ENCODE measurements at places on chromosomes 12 and 14. TPM values are rescaled to one million over a fixed set of nuclear protein-coding genes. Genes with fewer than 3 reads are reported as not detected.

GRCh38 chr12:100128512-100128908 is 14.2 kb downstream of the BLTP3B start:
- DNase-seq, result no peak

RPS6KL1 gene
- total RNA-seq, result 9.7 TPM

DNA sequence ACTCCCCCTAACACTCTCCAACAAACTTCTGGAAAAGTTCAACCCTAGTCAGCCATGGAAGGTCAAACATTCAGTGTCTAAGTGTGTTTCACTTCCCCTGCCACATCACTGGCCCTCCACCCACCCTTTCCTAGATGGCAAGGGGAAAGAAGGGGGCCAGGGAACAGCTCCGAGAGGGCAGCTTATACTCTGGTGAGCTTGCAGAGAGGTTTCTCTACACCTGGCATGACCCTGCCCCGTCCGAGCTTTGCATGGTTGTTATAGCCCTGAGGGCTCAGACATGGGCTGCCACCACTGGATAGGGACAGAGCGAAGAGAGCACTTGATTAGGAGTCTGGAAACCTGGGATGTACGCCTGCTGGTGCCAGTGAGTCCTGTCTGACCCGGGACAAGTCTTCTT is 4.0 kb downstream of the ACVRL1 start:
- DNase-seq, result no peak

DNA sequence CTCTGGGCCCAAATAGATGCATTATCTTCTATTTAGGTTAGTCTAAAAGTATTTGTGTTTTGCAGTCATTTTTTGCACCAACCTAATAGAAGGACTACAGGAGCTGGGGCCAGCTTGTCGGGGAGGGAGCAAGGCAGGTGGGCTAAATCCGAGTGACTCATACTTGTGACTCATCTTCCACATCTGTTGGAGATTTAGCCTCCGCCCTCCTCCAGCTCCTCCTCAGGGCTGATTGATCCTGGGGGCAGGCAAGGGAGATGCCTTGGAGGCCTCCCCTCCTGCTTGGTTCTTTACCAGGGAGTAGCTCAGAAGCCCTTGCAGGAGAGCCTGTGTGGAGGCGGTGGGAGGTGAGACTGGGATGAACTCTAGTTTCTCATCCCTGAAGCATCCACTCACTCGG is 27.9 kb downstream of the RHOF start:
- DNase-seq, result no peak

KCNA5 gene
- 0.18 TPM for total RNA-seq

- DNase-seq, result no peak
Observed at GRCh38 chr12:91506452-91506851, 323.8 kb upstream of the DCN start.

DNA sequence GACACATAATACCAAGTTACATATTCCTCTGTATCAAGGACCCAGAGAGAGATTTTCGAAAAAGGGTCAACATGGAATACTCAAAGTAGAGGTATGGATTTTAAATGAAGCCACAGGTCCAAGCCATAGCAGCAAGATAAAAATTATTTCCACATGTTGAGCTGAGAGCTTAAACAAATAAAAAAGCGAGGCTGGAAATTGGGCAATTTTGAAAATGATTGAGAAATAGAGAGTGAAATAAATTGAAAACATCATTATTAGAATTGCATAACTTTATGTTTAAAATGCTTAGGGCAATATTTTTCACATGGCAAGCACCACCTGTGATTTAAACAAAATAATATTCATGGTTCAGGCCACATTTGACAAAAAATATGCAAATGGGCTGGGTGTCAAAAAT is 1251.0 kb upstream of the USP15 start:
- no peak for DNase-seq

ERG28 gene
- 27.7 TPM for total RNA-seq

GRCh38 chr14:36424478-36425102 is 95.4 kb downstream of the NKX2-1 start:
- DNase-seq, result no peak

DNA sequence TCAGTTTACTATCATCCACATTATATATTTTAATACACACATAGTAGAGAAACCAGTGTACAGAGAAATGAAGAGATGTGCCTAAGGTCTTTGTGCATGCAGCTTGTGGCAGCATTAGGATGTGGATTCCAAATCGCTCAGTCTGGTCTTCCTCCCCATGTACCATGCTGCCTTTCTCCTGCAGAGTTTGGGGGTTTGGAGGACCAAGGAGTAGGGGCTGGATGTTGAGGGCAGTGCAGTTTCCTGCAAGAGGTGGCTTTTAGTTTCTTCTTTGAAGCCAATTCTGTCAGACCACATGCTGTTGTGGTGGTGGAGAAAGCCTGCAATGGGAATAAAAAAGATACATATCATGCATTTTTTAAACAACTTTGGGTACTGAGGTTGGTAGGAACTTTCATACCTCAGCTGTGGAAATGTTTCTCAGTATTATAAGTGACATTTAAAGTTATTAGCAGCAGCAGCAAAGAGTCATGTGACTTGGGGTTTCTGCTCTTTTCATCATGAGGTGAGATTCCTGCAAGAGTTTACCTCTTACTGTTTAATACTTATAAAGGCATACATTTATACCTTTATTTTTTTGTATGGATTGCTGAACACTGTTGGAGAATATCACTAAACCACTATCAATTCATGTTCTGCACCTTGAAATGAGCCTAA is 34.4 kb downstream of the TESPA1 start:
- DNase-seq, result no peak

NKX2-8 gene
- total RNA-seq, result not detected

- DNase-seq, result peak; percentile 24
Observed at GRCh38 chr12:65536876-65537681, 258.6 kb downstream of the MSRB3 start.

ANG gene
- total RNA-seq, result 50.4 TPM

- no peak for DNase-seq
Observed at GRCh38 chr12:90290980-90291975, 582.6 kb upstream of the ATP2B1 start.

GRCh38 chr12:70040141-70040540 is 203.1 kb upstream of the CNOT2 start:
- DNase-seq, result no peak

MRPS35 gene
- total RNA-seq, result 59.1 TPM

FZD10 gene
- total RNA-seq, result 0.14 TPM

DNA sequence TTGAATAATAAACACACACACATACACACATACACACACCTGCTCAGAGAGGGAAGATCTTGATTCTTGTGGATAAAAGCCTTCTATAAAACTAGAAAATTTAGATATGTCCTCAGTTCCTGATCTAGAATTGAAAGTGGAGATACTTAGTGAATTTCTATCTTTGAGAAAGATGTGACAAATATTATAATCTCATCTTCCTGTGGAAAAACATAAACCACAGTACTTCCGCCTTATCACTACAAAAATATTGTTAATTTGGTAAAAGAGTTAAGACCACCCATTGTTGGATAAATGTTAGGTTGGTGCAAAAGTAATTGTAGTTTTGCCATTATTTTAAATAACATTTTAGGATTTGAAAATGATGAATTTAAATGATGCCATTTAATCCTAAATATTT is at the start of gene KLRK1:
Gene KLRK1 (minus strand): TSS at position 138 of the 400 bp plus-strand sequence. CDS start 1,231 bp downstream, outside the sequence.
- no peak for DNase-seq

- DNase-seq, result no peak
Observed at GRCh38 chr12:87925021-87925420, 104.2 kb downstream of the C12orf50 start.

DNA sequence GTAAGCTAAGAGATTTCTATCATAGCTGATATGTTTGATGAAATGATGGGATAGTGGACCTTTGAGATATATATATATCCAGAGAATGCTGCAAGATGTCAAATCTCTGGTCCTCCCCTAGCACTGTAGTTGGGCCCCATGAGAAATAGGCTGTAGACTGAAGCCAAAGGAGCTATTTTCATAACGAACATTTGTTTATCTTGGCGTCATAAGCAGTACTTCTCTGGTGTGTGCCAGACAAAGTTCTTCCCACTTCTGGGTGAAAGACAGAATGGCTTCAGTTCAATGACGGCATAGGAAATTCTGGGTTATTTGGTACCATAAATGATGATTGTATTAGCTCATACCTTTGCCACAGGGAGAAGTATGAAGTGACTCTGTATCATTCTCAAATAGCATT is 534.3 kb downstream of the SOX5 start:
- no peak for DNase-seq

GRCh38 chr14:63563370-63564026 is 20.3 kb upstream of the PPP2R5E start:
- DNase-seq, result no peak

DNA sequence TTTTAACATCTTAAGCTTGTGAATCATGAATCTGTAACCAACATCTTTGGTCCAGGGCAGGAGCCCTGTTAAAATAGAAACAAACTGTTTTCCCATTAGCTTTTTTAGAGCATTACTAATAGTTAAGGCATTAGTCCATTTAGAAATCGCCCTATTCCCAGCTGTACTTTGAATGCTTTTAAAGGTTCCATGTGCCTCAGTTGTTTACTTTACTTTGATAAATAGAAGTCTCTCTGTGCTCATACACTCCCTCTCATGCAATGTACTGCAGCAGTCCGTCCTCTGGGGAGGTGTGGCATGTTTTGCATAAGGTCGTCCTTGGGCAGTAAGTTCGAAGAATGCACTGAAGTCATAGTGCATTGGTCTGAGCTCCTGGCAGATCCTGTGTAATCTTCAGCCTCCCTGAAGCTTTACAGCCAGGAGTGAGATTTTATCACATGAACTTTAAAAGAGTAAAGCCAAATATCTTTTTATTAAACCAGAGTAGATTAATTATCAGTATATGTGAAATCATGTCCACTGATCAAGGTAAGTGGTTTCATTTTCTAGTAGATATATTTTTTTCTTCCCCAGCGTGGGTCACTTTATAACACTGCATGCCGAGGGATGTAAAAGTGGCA is 134.7 kb downstream of the FGD4 start:
- DNase-seq, result peak; percentile 59

- no peak for DNase-seq
Observed at GRCh38 chr12:124484526-124484953, 82.9 kb downstream of the NCOR2 start.

TSPAN11 gene
- total RNA-seq, result 4.6 TPM

DNA sequence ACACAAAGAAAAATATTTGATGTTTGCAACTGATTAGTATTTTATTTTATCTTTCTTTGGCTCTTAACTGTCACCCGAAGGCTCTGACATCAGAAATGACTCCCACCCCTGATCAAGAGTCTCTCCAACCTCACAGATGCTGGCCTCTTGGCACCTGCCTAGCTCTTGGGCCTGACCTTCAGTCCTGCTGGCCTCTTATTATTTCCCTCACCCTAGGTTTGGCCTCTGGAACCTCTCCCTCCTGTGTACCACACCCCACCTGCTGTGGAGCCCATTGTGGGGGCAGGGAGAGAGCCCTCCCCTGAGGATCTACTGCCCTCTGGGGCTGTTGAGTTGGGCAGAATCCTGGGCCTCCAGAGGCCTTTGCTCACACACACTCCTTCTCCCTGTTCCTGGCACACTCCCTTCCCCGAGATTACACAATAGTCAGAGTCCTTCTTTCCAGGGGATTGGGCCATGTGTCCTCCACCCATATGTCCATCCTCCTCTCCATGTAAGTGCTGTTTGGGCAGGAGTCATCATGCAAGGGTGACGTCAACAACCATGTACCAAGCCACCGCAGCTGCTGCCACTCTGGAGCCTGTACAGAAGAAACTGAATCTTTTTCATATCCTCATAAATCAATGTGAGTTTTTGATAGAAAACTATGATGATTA is 124.3 kb downstream of the RASSF9 start:
- peak; percentile 22 for DNase-seq

- peak; percentile 31 for DNase-seq
Observed at GRCh38 chr14:89477391-89477790, 60.4 kb upstream of the FOXN3 start.

MARS1 gene
- total RNA-seq, result 89.3 TPM

DNA sequence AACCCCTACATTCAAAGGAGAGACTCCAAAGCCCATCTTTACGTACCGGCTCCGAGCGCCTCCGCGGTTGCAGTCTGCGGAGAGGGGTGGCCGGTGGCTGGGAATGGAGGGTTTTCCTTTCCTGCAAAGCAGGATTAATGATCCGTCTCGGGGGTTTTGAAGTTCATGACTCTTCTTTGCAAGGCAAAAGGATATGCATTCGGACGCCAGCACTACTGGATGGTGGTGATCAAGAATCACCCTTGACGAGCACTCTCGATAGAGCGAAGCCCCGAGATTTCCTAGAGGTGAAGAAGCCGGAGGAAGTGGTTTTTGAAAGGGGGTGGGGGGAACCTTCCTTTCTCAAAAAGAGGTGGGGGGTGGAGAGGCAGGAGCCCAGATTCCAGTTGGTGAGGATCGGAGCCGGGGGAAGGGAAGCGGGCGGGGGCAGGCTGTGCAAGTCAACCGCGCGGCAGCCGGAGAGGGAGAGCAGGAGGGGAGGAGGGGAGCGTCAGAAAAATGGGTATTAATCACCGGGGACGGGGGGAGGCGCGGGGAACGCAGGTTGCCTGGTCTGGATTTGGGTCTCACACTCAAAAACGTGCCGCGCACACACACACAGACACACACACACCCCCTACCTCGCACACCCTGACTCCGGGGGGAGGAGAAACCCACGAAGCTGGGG is at the start of gene GRIN2B:
Gene GRIN2B (minus strand): TSS at position 307 of the 667 bp plus-strand sequence. CDS start 115,394 bp downstream, outside the sequence.
- DNase-seq, result peak; percentile 13
